ENCODE measurements at places on chromosomes 12 and 14. TPM values are rescaled to one million over a fixed set of nuclear protein-coding genes. Genes with fewer than 3 reads are reported as not detected.

Gene LRIG3
- polyA plus RNA-seq: not detected

Gene MYF6
- polyA plus RNA-seq: not detected

Gene PARP2
- polyA plus RNA-seq: 10.1 TPM

Gene E2F7
- not detected for polyA plus RNA-seq

Gene LRP1-AS
- not detected for polyA plus RNA-seq

Gene SYCP3
- polyA plus RNA-seq: 0.33 TPM

Gene MAP1LC3B2
- 6.9 TPM for polyA plus RNA-seq

Gene SLC22A17
- 0.49 TPM for polyA plus RNA-seq

Gene DNAJC22
- not detected for polyA plus RNA-seq

Gene HVCN1
- polyA plus RNA-seq: 441 TPM

Gene OR8S1
- not detected for polyA plus RNA-seq

Gene PRH2
- not detected for polyA plus RNA-seq

Gene PRB2
- polyA plus RNA-seq: not detected

All from IgD-negative memory B cell (primary cell).